ENCODE measurements at places on chromosomes 16 and 17.

DNA sequence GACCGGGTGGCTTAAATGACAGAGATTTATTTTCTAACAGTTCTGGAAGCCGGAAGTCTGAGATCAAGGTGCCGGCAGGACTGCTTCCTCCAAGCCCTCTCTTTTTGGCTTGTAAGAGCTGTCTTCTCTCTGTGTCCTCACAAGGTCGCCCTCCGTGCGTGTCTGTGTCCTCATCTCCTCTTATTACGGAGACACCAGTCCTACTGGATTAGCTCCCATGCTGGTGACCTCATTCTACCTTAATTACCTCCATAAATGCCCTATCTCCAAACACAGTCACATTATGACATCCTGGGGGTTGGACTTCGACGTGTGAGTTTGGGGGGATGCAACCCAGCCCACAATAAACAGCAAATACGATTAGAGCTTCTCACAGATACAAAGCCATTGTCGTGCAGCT is 161.5 kb downstream of the FOXL1 start:
- no peak for DNase-seq

DNA sequence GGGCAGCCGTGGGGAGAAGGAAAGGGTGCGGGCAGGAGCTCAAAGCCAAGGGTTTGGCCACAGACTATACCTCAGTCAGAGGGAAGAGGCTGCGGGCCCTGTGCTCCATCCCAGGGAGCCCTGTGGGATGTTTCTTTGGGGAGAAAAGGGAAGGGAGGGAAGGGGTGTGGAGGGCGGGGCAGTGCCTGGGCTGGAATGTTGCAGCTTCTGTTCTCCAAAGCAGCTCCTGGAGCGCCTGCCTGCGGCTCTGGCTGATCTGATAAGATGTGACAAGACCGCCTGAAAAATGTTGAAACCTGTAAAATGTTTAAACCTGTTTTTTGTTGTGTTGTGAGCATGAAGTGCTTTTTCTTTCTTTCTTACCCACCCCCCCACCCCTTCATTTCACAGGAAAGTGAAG is 32.8 kb downstream of the WNT3 start:
- no peak for DNase-seq

- no peak for DNase-seq
Observed at GRCh38 chr16:31134625-31135534, 647 bp downstream of the PRSS8 start.

- no peak for DNase-seq
Observed at GRCh38 chr17:75440738-75441448, 15.5 kb upstream of the TMEM94 start.

DNA sequence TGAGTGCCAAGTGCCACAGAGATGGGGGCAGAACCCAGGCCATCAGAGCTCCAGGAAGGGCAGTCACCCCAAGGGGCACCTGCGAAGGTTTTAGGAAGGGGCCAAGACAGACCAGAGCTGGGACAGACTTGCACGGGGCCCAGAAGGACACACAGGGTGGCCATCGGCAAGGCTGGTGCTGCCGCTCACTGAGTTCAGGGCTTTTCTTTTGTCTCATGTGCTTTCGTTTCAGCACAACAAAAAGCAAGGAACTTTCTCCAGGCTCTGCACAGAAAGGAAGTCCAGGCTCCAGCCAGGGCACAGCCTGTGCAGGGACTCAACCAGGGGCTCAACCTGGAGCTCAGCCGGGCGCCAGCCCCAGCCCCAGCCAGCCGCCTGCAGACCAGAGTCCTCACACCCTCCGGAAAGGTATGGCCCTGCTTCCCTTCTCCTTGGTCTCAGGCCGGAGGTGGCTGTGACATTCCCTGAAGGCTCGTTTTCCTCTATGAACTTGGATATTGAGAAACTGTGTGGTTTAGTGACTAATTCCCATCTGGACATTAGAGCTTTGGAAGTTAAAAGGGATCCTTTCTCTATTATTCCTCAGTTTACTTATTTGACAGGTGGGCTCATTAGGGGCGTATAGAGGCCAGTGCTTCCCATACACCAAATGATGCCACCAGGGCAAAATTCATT is 37.9 kb downstream of the ELAC2 start:
- no peak for DNase-seq

DNA sequence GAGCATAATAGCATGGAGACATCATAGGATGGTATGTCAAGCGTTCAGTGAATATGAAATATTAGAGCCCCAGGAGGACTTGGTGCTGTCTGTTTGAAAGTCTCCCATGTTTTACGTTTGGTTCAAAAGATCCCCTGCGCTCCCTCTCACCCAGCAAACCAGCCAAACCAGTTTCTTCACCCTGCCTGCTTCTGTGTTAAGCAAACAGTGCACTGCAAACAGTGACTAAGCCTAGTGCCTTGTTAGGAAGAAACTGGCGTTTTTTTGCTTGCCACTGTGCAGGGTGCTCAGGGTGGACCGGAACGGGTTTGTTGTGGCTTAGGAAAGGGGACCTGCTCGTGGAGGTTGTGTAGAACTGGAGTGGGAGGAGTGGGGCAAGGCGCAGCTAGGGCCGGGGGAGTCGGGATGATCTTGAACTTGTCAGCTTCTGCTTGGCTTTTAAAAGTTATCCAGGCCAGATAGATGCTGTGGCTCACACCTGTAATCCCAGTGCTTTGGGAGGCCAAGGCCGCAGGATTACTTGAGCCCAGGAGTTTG is 7.7 kb downstream of the CDH1 start:
- DNase-seq = no peak

DNA sequence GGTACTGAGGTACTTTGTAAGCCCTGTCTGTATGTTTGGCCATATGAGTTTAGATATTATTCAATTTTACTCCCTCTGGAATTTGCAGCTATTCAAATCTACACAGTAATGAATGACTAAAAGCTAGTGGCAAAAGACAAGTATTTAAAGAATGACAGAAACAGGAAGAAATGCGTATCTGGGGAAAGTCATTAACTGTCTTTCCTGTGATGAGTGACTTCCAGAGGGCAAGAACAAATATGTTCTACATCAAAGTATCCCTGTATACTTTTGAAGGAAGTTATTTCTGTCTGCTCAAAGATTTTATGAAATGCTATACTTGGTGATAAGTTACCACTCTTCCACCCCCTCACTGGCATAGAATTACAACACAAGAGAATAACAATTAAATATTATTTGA is 489.3 kb upstream of the SOX9 start:
- DNase-seq = no peak

GRCh38 chr17:38984666-38985065 is 17.5 kb upstream of the FBXO47 start:
- no peak for DNase-seq

GRCh38 chr17:48812001-48812400 is 5.0 kb downstream of the TTLL6 start:
- DNase-seq = no peak

- DNase-seq = no peak
Observed at GRCh38 chr16:69469807-69470561, 45.6 kb downstream of the CYB5B start.

- no peak for DNase-seq
Observed at GRCh38 chr16:53964145-53964790, 260.3 kb downstream of the FTO start.

DNA sequence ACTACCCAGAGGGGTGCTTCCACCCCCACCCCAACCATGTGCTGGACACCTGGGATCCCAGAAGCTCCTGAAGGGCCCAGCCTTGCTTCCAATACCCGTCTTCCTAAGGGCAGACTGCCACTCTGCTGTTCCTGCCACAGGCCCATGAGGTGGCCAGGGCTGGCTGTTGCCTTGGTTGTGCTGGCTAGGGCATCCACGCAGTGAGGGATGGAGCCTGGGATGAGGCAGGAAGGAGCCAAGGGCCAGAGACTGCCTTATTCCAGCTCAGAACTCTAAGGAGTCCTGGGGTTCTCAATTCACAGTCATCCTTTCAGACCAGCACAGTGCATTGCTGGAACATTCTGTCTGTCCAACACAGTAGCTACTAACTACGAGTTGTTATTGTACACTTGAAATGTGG is 37.8 kb downstream of the BCO1 start:
- no peak for DNase-seq

DNA sequence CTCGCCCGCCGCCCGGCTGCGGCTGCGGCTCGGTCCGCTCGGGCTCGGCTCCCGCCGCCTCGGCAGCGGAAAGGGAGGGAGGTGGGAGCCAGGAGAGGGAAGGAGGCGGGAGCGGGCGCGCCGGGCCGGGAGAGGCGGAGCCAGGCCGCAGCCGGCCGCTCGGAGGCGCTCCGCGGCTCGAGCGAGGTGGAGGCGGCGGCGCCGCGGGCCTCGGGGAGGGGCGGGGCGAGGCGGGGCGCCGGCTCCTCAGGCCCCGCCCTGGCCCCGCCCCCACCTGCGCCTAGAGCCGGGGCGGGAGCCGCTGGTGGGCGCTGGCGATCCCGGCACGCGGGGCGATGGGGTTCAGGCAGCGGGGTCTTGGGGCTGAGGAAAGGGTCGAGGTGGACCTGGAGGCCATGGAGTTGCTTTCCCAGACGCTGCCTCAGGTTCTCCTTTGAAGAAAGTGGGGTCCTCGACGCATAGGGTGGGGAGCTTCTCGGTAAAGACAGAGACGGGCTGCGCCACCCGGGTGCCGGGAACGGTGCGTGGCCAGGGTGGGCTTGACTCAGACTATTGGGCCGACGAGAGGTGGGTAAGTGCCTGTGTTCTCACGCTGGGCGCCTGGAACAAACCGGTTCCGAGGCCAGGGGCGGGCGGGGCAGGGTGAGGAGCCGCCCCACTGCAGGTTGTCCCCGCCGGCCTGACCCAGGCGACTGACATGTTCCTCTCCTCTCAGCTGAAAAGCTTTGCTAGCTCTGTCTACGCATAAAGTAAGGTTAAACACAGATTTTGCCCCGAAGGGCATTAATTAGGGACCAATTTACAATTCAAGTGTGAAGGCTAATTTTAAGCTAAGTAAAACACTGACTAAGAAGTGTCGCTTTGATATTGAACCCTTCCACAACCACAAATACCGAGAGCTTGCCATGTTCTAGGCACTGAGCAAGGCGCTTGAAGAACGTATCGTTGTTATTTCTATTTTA is at the start of gene CMTM4:
CMTM4 (minus strand) TSS at position 75 of the 962 bp plus-strand sequence. CDS start 218 bp downstream, outside the sequence.
- no peak for DNase-seq

DNA sequence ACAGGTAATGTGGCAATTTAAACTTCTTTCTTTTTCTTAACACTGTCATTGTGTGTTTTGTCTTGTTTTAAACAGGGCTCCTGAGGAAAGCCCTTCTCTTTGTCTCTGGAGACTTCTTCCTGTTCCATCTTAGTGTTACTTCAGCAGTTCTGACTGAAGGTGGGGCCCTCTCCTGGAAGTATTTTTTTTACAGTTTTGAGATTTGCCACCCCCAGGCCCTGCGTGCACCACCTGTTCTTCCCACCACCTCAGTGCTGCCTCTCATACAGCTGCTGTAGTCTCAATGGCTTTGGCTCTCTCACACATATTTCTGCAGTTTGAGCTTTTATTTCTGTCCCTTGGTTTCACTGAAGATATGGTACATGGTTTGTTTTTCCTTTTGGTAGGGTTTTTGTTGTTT is 52.5 kb upstream of the ALDH3A1 start:
- no peak for DNase-seq

- no peak for DNase-seq
Observed at GRCh38 chr16:3836641-3837040, 43.9 kb downstream of the CREBBP start.

GRCh38 chr17:29914819-29915537 is 15.1 kb downstream of the SSH2 start:
- DNase-seq = no peak

- no peak for DNase-seq
Observed at GRCh38 chr16:53147500-53148065, 92.8 kb downstream of the CHD9 start.

DNA sequence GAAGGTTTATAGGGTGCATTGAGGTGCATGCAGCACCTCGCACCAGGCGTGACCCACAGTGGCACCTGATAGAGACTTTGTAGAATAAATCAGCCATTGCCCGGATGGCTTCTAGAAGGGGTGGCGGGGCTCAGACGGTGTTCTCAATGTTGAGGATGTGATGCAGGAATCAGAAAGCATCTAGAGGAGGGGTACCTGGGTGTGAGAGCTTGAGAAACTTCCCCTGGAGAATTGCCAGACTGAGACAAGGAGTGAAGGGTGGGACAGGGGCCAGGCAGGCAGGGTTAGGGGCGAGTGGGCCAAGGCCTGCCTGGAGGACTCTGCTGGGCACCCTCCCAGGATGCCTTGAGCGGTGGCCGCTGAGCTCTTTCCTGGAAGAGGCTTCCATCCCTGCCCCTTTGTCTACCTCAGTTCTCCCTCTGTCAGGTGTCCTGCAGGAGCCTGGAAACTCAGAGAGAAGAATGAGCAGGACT is 9.3 kb upstream of the ADGRG1 start:
- DNase-seq = no peak

- DNase-seq = peak; percentile 55
Observed at GRCh38 chr16:11297492-11298142, 16.5 kb upstream of the PRM1 start.

- no peak for DNase-seq
Observed at GRCh38 chr16:87808108-87808507, 42.3 kb upstream of the KLHDC4 start.

DNA sequence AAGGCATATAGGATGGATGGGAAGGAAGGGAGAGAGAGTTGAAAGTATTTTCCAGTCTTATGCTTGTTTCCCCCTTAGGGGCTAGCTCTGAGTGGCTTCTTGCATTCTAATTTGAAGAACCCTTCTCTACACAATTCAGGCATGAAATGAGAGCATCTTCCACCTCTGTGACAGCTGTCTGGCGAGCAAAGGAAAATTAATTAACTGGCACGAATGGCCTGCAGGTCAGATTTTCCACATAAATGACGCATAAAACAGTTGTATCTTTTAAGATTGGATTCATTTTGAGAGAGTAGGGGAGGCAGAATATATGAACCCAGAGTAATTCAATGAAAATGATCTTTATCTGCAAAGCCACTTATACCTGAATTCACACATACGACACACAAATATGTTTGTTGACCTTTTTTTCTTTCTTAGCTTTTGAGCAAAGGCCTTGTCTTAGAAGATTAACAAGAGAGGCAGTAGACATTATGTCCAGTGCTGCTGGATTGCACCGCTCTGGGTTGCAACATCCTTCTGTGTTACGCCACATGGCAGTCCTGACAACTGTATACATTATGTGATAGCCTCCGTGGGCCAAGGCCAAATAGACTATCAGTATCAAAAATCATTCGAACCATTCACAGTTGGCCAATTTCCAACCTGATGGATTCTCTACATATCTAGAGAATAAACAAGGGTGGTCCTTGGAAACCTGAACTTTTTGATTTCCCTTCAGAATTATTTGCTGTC is 173.0 kb upstream of the GOT2 start:
- no peak for DNase-seq
